ENCODE measurements at places on chromosomes 7 and 10.

- DNase-seq: no peak
These were observed 71.1 kb upstream of the TFEC start for GRCh38 chr7:116101704-116102103.

DNA sequence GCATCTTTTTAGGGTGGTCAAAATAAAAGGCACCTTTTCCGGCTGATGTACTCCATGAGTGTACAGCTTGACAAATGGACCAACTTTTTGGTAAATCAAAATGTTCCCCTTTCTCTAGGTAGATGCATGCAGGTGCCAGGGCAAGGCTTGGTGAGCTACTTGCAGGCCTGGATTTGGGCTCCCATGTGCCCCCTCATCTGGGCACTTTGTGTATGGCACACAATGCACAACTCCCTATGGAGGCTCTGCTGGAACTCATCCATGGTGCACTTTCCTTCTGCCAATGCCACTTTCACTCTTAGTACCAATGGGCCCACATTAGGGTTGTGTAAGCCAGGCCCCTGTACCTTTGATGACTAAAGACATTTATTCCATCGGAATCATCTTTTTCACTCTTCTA is 300.8 kb downstream of the SDHAF3 start:
- DNase-seq: no peak

DNA sequence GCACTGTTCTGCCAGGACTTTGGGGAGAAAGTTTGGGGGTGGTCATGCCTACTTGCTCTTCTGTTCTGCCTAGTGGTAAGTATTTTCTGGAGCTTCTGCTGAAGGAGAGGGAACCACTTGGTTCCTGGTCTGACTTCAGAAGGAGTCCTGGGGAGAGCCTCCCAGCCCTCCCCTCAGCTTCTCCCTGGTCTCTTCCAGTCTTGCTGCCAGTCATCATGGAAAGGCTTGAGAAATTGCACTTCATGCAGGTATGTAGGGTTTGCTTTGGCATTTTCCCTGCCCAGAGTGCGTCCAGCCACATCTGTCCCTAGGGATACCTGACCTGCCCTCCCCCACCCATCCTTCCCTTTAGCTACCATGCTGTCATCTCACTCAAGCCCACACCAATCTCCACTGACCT is 11.1 kb upstream of the WBP1L start:
- DNase-seq: no peak

- DNase-seq: no peak
These were observed 14.5 kb downstream of the ITPRIP start for GRCh38 chr10:104323760-104324201.

- DNase-seq: no peak
These were observed 618.6 kb downstream of the SUGCT start for GRCh38 chr7:40753455-40753854.

GRCh38 chr7:76338298-76339084 is 20.3 kb downstream of the YWHAG start:
- no peak for DNase-seq

DNA sequence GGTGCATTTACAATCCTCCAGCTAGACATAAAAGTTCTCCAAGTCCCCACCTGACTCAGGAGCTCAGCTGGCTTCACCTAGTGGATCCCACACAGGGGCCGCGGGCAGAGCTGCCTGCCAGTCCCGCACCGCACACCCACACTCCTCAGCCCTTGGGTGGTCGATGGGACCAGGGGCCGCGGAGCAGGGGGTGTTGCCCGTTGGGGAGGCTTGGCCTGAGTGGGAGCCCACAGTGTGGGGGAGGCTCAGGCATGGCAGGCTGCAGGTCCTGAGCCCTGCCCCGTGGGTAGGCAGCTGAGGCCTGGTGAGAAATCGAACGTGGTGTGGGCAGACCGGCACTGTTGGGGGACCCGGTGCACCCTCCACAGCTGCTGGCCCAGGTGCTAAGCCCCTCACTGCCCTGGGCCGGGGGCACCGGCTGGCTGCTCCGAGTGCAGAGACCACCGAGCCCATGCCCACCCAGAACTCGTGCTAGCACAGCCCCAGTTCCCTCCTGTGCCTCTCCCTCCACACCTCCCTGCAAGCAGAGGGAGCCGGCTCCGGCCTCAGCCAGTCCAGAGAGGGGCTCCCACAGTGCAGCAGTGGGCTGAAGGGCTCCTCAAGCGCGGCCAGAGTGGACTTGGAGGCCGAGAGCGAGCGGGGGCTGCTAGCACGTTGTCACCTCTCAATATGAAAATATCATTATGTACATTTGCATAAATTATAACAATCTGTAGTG is 16.6 kb downstream of the POLR1F start:
- DNase-seq: no peak

All from osteocyte (in vitro differentiated cells).